D721Med (cell line): ENCODE measurements at places on chromosomes 2 and 18.

DNA sequence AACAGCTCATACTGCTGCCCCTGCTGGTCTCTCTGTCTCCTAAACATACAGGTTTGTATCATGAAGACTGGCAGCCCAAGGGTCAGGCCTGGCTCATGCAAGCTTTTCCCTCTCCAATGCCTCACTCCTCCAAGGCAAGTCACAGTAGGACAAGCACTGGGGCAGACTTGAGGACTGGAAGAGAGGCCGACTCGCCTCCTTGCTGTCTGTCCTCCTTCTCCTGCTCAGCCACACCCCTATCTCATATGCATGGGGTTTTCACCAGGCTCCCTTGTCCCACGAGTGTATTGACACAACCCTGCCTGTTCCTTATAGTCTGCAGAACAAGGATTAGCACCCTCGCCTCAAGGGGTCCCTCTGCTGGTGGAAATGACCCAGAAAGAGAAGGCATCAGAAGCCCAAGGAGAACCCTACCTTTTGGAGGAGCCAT lies 223.7 kb downstream of the SOX11 start:
- DNase-seq: no peak

- DNase-seq: peak; percentile 58
These were observed 46.0 kb downstream of the CYP27C1 start for GRCh38 chr2:127174136-127174535.

DNA sequence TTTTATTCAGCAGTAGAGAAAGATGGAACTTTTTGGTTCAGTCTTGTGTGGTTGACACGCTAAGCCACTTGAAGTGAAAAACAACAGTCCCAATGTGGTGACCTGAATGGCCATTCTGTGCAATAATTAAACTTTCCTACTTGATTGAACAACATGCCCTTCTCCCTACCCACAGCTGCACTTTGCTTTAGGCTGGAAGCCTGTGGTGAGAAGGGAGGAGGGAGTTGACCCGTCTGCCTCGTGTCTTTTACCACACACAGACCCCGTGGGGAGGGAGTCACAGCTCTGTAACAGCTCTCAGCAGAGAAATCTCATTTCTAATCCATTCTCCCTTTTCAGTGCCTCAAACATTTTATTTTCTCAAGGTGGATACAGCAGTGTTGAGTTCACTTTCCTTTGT lies 138.2 kb upstream of the PKDCC start:
- DNase-seq: no peak

- DNase-seq: no peak
These were observed 54.5 kb upstream of the SPAG16 start for GRCh38 chr2:213229814-213230213.

GRCh38 chr2:204277226-204277625 lies 268.0 kb upstream of the PARD3B start:
- no peak for DNase-seq
